ENCODE measurements at places on chromosomes 13 and 19.

DNA sequence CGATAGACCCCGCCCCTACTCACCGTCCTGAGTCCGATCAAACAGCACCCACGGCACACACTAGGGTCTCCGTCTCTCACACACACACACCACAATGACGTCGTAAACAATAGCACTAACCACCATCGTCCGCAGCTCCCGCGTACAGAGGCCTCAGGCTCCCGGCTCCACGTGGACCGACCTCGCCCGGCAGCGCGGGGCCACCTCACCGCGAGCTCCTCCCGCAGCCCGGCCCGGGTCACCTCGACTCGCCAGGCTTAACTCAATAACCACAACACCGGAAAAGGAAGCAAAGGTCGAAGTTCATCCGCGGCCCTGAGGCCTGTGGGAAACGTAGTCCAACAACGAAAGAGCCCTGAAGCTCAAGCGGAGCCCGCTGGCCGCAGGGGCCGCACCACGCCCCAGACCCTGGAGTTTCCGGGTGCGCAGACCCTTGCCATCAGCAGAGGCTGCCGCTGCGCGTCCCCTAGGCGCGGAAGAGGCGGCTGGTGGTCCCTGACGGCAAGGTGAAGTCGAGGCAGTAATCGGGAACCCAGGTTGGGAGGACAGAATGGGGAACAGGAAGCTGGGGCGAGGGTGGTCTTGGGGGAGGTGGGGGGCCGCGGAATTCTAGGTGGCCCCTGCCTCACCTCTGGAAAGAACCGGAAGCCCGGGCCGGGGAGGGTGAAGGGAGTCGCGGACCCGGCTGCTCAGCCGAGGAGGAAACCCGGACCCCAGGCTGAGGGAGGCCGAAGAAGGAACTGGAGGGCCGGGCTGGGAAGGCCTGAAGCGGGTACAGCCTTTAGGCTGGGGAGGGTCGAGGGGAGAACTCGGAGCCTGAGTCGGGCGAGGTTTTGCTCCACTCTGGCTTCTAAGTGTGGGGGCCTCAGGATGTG lies at the start of gene ZNF529:
Gene ZNF529, minus strand, starts transcription at position 273 of the 875 bp plus-strand sequence. CDS start 946 bp downstream, outside the sequence.
- peak; percentile 80 for DNase-seq

GRCh38 chr19:32450217-32450616 lies 44.6 kb downstream of the DPY19L3 start:
- DNase-seq = no peak

GRCh38 chr13:33723365-33723764 lies 94.6 kb upstream of the RFC3 start:
- no peak for DNase-seq

- DNase-seq = no peak
Measured at GRCh38 chr13:51976423-51976822, 34.8 kb downstream of the ATP7B start.

DNA sequence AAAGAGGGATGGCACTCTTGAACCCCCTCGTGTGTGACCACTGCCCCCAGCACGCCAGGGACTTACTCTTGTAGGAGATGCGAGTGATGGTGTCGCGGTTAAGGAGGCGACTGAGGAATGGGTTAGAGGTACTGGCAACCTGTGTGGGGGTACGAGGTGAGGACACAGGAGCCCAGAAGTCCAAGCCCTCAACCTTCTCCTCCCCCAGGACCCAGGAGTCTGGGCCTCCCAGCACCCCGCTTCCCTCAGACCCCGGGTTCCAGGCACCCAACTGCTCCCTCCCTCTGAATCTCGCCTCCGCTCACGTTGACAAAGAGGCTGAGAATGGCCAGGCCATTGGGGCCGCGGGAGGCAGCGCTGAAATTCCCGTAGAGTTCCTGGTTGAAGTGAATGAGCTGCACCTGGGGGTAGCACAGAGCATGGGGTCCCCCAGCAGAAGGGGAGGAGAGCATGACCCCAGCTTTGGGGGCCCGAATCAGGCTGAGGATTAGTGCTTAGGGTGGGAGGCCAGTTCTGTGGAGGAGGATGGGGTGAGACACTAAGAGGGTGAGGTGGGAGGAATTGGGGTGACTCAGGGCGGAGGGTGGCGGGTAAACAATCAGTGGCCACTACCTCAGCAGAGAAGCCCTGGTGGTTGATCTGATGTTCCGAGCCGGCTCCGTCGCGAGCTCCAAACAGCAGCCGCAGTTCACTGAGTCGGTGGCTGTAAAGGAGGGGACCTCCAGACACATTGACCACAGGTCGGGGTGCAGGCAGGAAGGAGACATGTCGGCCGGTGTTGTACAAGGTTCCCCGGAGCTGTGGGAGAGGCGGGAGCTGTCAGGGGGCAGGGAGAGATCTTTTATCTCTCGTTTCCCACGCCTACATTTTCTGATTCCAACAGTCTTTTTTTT lies 2.5 kb upstream of the DBP start:
- DNase-seq = no peak

DNA sequence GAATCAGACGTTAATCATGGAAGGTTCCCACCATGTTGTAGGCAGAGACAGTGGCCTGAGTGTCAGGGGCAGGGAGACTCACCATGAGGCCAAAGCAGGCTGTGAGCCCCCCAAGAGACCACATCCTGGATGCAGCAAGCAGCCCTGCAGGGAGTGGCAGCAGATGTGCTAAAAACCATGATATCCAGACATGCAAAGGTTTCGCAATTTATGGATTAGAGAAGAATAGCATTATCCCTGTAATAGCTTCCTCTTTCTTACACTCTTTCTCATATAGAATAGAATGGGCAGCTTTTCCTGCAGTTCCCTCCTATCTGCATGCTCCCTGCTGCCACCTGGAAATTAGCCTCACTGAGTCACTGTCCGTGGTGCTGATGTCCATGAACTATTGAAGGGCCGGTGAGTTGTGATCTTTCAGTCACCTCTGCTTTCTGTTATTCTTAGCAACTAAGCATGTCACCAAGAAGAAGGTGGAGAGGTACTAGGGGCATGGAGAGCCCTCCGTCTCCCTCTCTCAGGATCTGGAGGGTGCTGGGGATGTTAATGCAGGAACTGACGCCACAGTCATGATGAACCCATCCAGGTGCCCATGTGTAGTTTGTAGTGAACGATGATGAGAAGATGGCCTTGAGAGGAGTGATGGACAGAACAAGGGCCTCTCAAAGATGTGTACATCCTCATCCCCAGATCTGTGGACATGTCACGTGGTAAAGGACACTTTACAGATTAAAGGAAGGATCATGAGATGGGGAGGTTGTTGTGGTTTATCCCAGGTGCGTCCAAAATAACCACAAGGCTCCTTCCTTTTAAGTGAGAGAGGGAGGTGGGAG lies 9.9 kb downstream of the CEACAM4 start:
- DNase-seq = no peak

- DNase-seq = no peak
Measured at GRCh38 chr13:88586263-88586662, 915.1 kb downstream of the SLITRK5 start.

GRCh38 chr13:53285896-53286430 lies 257.4 kb downstream of the OLFM4 start:
- DNase-seq = no peak

- DNase-seq = no peak
Measured at GRCh38 chr13:110006304-110006703, 219.9 kb upstream of the IRS2 start.

GRCh38 chr13:46211116-46211482 lies 629 bp upstream of the LRRC63 start:
- no peak for DNase-seq

GRCh38 chr13:75333103-75333502 lies 148.9 kb downstream of the TBC1D4 start:
- no peak for DNase-seq

- DNase-seq = no peak
Measured at GRCh38 chr13:55038230-55038629, 2009.6 kb downstream of the OLFM4 start.

- DNase-seq = no peak
Measured at GRCh38 chr13:37109051-37109678, 3.7 kb upstream of the CSNK1A1L start.

- DNase-seq = no peak
Measured at GRCh38 chr19:45163156-45163555, 2.4 kb upstream of the NKPD1 start.

DNA sequence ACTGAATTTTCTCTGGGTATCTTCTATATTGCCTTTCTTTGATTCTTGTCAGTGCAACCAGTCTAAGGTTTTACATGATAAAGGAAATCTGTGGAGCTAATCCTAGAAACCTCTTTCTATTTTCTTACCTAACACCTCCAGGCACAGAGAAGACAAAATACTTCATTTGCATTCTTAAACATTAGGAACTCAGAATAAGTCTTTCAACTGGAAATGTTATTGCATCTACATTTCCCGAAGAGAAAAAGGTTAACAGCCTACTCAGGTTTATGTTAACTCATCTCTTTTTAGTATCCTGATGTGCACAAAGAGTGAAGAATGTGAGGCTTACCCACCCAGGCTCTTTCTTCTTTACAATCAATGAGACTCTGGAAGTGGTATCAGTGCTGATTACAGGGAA lies 106.7 kb downstream of the PCCA start:
- DNase-seq = no peak

GRCh38 chr19:2602391-2603181 lies 99.9 kb downstream of the GNG7 start:
- DNase-seq = no peak

- no peak for DNase-seq
Measured at GRCh38 chr19:3801412-3802096, 15.4 kb upstream of the MATK start.

- DNase-seq = no peak
Measured at GRCh38 chr19:17950310-17951156, 16.4 kb upstream of the KCNN1 start.

DNA sequence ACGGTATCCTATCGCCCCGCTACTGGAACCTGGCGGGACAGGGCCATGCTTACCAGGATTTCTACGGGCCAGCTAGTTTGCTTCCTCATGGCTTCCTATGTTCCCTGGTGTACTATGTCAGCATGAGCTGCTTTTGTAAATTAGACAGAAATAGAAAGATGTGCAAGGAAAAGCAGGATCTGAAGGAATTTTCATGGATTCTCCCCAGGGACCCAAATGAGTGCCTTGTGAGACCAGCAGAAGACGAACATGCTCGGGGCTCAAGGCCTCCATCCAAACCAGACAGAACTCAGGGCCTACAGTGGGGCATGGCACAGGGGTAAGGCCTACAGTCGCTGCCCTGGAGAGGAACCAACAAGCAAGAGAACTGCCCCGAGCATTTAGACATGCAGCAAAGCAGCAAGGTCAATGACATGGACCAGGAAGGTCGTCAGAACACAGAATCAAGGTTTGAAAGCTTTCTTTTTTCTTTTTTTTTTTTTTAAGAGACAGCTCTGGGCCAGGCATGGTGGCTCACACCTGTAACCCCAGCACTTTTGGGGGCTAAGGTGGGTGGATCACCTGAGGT lies 17.3 kb downstream of the EPS15L1 start:
- no peak for DNase-seq

DNA sequence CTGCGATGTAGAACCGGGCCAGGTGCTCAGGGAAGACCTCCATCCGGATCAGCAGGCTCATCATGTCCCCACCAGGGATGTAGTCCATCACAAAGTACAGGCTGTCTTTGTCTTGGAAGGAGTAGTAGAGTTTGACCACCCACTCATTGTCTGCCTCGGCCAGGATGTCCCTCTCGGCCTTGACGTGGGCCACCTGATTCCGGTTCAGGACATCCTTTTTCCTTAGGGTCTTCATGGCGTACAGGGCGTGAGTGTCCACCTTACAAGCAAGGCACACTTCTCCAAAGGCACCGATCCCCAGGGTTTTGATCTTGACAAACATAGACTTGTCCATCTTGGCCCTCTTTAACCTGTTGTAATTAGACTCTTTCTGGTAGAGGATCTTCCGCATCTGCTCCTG lies 78.0 kb downstream of the LATS2 start:
- DNase-seq = no peak

- DNase-seq = no peak
Measured at GRCh38 chr13:110559429-110559943, 2.0 kb downstream of the RAB20 start.

GRCh38 chr19:19955208-19955607 lies 54.5 kb downstream of the ZNF93 start:
- DNase-seq = no peak

DNA sequence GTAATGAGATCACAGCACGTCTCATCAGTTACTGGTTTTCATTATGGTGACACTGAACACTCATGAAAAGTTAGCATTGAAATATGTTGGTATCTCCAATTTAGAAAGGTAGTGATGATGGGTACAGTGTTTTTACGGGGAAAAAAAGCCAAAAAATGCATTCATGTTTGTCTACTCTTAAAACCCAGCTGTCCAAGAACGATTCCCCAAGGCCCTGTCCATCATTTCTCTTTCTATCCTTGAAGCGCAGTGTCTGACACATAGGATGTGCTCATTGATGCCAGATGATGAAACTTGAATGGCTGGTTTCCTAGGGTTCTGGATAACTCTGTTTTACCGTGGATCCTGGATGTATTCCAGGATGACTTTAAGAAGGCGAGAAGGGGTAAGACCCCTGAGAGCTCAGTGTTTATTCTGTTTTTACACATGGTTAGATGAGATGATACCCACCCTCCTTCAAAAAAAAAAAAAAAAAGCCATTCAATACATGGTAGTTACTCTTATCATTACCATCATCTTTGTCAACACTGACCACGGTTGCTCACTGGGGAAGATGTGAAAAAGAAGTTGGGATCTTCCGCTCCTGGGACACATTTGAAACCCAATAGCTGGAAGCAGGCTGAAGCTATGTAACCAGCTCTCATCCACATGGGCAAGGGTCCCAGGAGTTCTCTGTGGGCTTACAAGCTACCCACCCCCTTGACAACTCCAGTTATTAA lies 22.5 kb downstream of the SERP2 start:
- no peak for DNase-seq

DNA sequence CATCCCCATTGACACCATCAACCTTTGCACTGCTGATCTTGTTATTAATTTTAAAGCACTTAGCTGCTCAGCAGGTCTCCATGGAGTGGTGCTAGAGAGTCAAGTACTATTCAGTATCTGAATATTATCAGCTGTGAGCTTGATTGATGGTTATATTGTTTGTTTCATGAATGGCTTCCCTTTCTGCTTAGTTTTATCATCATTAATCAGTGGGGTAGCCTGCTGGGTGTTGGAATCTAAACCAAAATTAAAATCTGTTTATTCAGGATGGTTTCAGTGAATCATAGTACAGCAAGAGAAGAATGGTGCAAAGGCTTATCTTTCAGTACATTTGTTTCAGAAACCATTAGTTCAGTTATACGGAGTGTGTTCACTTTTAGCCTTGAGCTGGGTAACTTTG lies 42.5 kb upstream of the SCEL start:
- no peak for DNase-seq

DNA sequence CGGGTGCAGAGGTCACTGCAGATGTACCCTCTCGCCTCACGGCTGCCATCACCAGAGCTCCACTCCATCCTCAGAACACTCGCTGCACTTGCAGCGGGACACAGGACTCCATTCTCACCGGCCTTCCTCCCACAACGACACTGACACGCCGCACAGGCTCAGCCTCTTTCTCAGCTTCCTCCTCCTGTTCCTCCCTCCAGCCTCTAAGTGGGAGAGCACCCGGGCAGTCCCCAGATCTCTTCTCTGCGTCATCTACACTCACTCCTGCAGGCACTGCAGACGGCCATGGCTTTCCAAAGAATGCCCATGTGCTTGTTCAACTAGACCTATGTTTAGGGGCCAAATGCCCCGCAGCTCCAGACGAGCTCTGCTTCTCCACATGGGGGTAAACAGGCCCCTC lies 14.3 kb upstream of the FKRP start:
- DNase-seq = no peak

Measured in GM12864 (cell line).